ENCODE measurements at places on chromosomes 5 and 9. TPM values are rescaled to one million over a fixed set of nuclear protein-coding genes. Genes with fewer than 3 reads are reported as not detected.

DNA sequence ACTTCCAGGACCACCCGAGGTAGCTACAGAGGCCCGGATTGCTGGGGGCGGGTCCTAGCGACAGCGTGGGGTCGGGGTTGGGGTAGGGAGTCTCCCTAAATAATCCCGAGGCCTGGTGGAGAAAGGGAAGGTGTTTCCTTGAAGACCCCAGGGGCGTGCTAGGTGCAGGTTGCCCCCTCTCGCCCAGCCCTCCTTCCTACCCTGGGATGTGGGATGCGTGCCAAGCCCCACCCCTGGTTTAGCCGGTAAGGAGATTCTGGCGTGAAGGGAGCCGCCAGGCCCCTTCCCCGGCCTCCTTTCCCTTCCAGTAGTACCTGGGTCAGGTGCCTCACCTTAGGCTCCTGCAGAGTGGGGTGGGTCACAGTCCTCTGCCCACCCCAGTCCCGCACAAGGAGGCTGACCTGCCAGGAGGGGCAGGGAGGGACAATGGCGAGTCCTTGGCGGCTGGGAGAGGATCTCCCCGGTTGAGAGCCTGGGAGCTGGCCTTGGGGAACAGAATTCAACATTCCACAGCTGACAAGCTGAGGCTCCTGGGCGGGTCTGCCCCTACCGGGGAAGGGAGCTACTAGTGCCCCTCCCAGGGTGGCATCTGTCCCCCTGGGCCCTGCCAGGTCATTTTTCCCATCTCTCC is 674 bp downstream of the TSPAN17 start:
- peaks cover 43% of the 10 kb centered on the region for H3K4me1 ChIP-seq
- H3K27me3 ChIP-seq = no peaks in the 10 kb centered on the region
- peak overlapping the region; percentile 90 for H3K4me3 ChIP-seq
- no peak for DNase-seq
- H3K36me3 ChIP-seq = no peaks in the 10 kb centered on the region
- H3K27ac ChIP-seq = peak overlapping the region; percentile 75

DNA sequence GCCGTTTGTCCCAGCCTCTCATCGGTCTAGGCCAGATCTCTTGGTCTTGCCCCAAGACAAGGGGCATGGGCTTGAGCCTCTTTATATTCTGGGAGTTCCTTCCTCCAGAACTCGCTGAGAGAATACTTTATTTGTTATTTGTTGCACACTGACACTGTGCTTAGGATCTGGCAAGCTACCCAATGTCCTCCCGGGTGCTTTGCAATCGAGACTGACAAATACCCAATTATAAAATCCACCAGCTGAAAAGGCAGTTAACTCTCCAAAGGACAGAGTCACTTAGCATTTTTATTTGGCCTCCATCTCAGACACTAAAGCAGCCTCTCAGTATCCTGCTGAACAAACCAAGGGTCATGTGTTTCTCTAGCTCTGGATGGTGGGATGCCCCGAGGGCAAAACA is 500.2 kb upstream of the DAP start:
- no peak overlapping the region for H3K27ac ChIP-seq
- H3K4me3 ChIP-seq = no peak overlapping the region

The KCNIP1 gene
- not detected for total RNA-seq

DNA sequence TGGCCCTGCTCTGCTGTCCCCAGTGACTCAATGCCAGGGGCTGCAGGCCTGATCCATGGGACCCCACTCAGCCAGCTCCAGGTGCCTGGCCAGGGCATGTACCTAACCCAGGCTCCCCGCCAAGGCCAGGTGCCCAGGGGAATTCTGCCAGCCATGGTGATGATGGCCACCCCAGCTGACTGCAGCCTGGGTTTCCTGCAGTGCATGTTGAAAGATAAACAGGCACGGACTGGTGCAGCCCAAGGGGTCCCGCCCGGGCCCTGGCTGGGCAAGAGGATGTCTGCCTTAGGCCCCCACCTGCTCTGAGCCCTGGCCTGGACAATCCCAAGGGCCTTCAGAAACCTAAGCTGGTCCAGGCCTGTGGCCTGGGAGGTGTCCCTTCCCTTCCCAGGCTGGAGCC is 1.2 kb downstream of the ABCA2 start:
- no peaks in the 10 kb centered on the region for H3K27me3 ChIP-seq
- H3K4me3 ChIP-seq = peak overlapping the region; percentile 87
- no peak for DNase-seq
- peaks cover 30% of the 10 kb centered on the region for H3K4me1 ChIP-seq
- H3K36me3 ChIP-seq = no peaks in the 10 kb centered on the region

DNA sequence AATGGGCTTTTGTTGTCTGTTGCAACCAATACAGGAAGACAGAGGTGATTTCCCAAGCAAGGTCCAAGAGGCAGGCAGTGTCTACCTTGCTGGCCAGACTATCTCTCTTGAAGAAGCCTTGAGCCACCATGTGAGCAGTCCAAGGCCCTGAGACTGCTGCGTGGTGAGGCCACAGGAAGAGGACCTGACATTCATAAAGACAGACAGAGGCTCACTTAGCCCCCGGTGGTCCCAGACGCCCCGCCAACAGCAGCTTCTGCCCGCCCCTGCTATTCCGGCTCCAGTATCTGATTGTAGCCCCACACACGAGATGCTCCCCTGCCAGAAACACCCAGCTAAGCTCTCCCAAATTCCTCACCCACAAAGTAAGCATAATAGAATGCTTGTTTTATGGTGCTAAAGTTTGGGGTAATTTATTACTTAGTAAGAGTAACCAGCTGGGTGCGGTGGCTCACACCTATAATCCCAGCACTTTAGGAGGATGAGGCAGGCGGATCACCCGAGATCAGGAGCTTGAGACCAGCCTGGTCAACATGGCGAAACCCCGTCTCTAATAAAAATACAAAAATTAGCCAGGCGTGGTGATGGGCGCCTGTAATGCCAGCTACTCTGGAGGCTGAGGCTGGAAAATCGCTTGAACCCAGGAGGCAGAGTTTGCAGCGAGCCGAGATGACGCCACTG is 22.8 kb upstream of the FUBP3 start:
- H3K27me3 ChIP-seq = peaks cover 7% of the 10 kb centered on the region
- DNase-seq = no peak
- H3K27ac ChIP-seq = no peak overlapping the region
- H3K4me3 ChIP-seq = no peak overlapping the region

- no peak overlapping the region for H3K27ac ChIP-seq
- no peak for DNase-seq
- no peaks in the 10 kb centered on the region for H3K36me3 ChIP-seq
- H3K4me1 ChIP-seq = no peaks in the 10 kb centered on the region
- H3K4me3 ChIP-seq = no peak overlapping the region
Measured at GRCh38 chr5:41985945-41986695, 61.0 kb downstream of the FBXO4 start.

- H3K36me3 ChIP-seq = peaks cover 4% of the 10 kb centered on the region
- H3K4me3 ChIP-seq = no peak within 1 kb of the TSS
- peaks cover 44% of the 10 kb centered on the region for H3K27me3 ChIP-seq
- H3K4me1 ChIP-seq = peaks cover 22% of the 10 kb centered on the region
Measured at GRCh38 chr5:93580927-93581445, at the start of gene NR2F1-AS1. Gene NR2F1-AS1 (minus strand): TSS chr5:93581219.

Data from natural killer cell treated with Interleukin-12 subunit alpha and Interleukin-12 subunit beta and Interleukin-15 and Interleukin-18, amount 100 ng/mL, for 72 hours (primary cell).